ENCODE measurements at places on chromosomes 12 and 14.

- no peak for DNase-seq
These were observed 273.1 kb downstream of the C12orf50 start for GRCh38 chr12:87756111-87756510.

- peak; percentile 81 for DNase-seq
These were observed 8.6 kb downstream of the PPP1R1A start for GRCh38 chr12:54579696-54580333.

DNA sequence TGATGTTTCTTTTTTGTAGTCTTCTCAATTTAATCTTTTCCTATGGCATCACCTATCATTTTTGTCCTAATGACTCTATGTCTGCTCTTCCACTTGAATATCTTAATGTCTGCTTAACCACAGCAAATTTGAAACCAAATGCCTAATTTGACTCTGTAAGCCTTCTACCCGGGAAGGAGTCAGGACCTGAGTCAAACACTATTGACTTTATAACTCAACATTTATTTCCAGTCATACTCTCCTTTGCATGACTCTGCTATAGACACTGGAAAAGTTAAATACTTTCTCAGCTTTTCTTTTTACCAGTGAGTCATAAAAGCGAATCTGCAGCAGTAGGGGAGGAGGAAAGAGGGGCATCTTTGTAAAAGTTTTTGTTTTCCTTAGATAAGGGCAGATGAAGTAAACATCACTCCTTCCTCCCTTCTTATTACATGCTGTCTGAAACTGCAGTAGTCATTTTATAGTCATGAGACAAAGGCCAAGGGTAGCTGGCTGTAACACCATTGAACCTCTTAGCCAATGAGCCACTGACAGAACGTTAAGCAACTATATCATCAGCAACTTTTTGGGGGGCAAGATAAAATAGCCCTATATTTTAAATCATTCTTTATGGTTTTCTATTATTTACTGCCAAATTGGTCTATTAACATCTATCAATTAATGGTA lies 179.3 kb downstream of the MIPOL1 start:
- DNase-seq, result no peak

GRCh38 chr12:19841451-19841850 lies 402.2 kb downstream of the AEBP2 start:
- no peak for DNase-seq

DNA sequence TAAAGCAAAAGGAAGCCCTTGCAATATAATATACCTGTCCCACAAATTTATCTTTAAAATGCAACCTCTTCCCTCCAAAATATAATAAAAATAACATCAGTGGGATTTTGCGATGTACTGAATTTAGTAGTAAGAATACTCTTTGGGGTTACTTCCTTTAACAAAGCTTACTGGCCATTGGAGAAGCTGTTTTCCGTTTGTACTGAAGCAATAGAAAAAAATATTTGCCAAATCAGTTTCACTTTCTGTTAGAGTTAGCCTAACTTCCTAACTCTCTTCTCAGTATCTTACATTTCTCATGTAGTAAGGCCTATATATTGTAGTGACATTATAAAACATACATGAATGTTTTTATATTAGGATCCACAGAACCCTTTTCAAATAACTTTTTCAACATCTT lies 3.7 kb downstream of the MAX start:
- no peak for DNase-seq

GRCh38 chr14:100446572-100446971 lies 123.4 kb downstream of the SLC25A47 start:
- DNase-seq, result no peak

GRCh38 chr14:34449819-34450541 lies 12.1 kb downstream of the SPTSSA start:
- DNase-seq, result no peak

- DNase-seq, result no peak
These were observed 55.7 kb downstream of the TMTC1 start for GRCh38 chr12:29728030-29728429.

GRCh38 chr14:44309331-44309730 lies 197.8 kb downstream of the FSCB start:
- no peak for DNase-seq

DNA sequence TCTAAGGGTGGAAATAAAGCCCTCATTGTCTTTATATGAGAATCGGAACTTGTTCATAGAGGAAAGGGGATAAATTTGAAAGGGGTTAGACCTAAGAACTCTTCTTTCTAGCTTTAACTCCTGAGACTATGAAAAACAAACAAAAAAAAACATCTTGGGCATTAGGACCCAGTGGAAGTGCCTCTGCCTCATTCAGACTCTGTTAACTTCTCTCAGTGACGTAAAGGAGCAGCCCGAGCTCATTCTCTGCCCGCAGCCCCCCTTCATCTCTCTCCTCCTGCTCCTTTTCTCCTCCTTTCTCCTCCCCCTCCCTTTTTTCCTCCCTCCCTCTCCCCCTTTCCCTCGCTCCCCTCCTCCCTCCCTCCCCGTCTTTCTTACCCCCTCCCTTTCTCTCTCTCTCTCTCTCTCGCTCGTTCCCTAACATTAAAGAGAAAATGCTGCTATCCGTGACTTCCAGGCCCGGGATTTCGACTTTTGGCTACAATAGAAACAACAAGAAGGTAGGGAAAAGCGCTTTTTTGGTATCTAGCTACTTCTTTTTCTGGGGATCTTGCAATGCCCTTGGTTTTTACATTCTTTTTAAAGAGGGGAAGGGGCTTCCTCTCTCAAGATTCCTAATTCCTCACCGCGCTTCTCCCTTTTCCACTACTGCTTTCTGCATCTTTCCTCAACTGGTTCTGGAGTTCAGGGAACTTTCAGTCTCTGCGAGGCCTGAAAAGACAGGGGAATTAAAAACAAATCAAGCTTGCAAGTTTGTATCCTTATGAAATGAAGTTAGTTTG lies at the start of gene RBMS2:
TSS of gene RBMS2 (plus strand) at position 231 of the 782 bp plus-strand sequence. CDS start at position 435, 204 bp downstream.
- DNase-seq, result peak; percentile 7

- no peak for DNase-seq
These were observed 42.3 kb downstream of the IRF2BPL start for GRCh38 chr14:76986231-76986565.

DNA sequence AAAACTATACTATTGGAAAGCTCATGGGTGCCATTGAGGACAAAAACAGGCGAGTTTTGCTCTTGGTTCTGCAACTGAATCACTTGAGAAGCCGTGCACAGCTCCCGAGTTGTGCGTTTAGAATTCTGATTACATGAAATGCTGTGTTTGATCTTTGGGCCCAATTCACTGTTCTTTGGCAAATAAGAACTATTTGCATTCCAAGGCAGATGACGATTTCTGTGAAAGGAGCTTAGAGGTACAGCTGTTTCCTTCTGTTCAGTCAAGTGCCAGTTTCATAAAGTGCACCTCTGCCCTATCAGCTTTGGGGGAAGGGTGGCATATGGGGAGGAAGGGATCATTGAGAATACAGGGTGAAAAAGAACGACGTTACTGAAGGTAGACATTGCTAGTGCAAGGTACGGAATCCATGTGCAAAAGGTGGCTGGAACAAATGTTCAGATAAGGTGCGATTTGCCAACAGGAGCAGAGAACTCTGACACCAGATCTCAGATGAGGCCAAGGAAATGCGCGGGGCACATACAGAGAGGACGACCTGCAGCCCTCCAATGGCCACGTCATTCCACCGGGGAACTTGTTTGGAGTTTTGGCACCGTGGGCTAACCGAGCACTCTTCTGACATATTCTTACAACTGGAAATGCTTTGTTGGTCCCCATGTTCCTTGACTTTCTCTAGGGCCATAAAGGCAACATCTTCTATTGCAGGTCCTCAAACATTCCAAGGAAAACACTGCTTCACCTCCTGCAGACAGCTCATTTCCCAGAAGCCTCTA lies 30.1 kb downstream of the TCHP start:
- no peak for DNase-seq

DNA sequence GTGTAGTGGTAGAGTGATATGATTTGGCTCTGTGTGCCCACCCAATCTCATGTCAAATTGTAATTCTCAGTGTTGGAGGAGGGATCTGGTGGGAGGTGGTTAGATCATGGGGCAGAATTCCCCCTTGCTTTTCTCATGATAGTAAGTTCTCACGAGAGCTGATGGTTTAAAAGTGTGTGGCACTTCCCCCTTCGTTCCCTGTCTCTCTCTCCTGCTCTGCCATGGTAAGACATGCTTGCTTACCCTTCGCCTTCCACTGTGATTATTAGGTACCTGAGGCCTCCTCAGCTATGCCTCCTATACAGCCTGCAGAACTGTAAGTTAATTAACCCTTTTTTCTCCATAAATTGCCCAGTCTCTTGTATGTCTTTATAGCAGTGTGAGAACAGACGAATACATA lies 115.7 kb upstream of the FUT8 start:
- no peak for DNase-seq

DNA sequence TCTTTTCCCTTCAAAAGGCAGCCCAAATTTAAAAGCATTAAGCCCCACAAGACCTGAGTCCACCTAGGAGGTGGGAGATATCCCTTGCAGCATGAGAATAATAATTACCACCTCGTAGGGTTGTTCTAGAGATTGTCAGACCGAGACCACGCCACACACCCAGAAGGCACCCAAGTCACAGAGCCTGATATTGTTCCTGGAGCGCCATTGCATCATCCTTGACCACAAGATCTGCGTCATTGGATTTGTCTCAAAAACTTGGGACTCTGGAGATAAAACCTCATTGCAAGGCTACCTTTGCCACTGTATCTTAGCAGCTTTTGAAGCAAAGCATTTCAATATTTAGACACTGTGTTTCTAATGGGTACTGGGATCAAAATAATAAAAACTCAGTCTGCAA lies 29.4 kb upstream of the PPP2R5C start:
- no peak for DNase-seq

- no peak for DNase-seq
These were observed 202.6 kb upstream of the AVPR1A start for GRCh38 chr12:63353559-63353958.

DNA sequence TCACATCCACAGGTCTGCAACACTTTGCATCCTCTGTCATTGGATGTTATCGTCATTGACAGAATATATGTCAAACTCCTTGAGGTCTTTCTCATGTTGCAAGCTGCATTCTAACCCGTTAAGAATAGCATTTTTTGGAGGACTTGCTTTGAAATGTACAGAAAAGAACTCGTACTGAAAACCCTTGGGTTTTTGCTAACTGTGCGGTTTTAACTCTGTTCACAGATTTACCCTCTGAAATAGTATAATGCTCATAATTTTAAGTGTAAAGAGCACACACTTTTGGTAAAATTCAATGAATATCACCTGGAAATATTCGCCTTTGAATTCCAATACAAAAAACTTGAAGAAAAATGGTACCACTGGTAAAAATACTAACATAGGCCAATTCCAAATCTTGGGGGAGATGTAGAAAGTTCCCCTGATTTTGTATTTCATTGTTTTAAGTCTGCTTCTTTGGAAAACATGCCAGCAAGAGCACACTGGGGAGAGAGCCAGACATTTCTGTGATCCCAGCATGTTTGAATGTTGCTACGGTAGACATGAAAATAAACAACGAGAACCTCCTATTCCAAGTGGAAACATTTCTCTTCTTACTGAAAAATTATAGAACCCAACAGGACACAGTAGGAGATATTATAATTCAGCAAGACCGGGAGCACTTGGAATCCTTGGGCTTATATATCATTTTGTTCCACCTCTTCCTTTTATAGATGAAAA lies 446.0 kb downstream of the AEBP2 start:
- DNase-seq, result no peak

DNA sequence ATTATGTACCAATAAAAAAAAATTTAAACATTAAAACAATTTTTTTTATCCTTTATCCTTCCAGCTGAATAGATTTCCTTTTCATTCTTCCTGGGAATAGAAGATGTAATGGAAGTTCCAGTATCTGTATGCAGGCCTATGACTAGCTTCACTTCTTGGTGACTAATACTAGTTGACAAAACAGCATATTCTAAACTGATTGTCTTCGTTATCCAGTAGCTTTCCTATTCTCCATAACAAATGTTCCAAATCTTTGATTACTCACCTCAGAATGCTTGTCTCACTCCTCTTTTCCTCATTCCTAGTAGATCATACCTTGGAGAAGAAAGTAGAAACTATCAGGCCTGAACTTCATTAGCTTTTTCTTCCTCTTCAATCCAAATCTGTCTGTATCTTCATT lies 70.7 kb downstream of the PLEKHA5 start:
- no peak for DNase-seq

DNA sequence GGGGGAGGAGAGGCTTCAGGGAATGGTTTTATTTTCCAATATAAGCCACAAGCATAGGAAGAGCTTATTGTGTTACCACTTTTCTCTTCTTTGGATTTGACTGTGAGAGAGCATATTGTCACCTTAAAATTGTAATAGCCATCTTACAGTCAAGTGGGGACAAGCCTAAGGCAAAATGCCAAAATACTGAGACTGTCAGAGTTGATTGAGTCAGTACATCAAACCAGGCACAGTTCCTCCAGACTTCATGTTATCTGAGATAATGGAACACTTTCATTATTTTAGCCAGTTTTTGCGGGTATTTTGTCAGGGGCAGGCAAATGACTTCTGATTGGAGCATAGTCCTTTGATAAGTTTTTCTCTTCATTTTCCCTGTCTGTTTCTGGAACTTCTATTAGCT lies 19.5 kb upstream of the NUBPL start:
- no peak for DNase-seq

GRCh38 chr12:101557094-101557493 lies 37.7 kb upstream of the MYBPC1 start:
- no peak for DNase-seq

DNA sequence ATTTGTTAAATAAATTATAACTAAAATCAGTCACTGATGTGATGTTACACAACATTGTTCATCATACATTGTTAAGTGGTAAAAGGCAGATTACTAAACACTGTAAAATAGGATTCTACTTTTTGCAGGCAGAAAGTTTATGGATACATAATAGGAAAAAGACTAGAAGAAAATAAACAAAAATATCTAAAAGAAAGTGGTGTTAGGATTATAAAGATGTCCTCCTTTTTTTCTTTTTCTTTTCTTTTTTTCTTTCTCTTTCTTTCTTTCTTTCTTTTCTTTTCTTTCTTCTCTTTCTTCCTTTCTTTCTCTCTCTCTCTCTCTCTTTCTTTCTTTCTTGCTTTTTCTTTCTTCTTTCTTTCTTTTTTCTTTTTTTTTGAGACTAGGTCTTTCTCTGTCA lies 39.6 kb upstream of the HELB start:
- DNase-seq, result no peak

DNA sequence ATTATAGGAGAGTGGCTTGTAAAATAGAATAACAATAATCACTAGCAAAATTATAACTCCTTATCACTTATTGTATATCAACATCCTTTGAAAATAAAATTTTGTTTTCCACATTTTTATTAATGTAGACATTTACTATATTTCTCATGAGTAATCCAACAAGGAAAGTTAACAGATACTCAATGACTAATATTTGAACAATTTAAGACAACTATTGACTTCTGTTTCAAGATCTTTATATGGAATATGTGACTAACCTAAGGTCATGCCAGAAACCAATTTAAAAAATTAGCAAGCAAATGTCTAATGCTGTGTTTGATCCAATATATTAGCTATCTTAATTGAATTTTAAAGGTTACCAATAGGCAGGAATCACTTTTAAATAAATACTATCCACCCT lies 638.5 kb upstream of the FLRT2 start:
- no peak for DNase-seq

- no peak for DNase-seq
These were observed 70.4 kb downstream of the NCOR2 start for GRCh38 chr12:124497039-124497438.

- DNase-seq, result no peak
These were observed 20.5 kb upstream of the MTERF2 start for GRCh38 chr12:107007411-107007810.

GRCh38 chr12:67042697-67043131 lies 226.4 kb upstream of the CAND1 start:
- no peak for DNase-seq

GRCh38 chr12:124719231-124719630 lies 144.4 kb downstream of the SCARB1 start:
- no peak for DNase-seq

- DNase-seq, result no peak
These were observed 647.5 kb downstream of the C12orf50 start for GRCh38 chr12:87381742-87382141.

Data from stimulated activated CD4-positive, alpha-beta T cell treated with anti-CD3 and anti-CD28 coated beads, Interleukin-4, amount 100 ng/mL, for 1 hour (primary cell).